Right lobe of liver (tissue), 6 donors: ENCODE measurements at places on chromosomes 4 and X. TPM values are rescaled to one million over a fixed set of nuclear protein-coding genes. Genes with fewer than 3 reads are reported as not detected.

- DNase-seq = no peak
Measured at GRCh38 chr4:113472864-113473263, 288.7 kb downstream of the CAMK2D start.

DNA sequence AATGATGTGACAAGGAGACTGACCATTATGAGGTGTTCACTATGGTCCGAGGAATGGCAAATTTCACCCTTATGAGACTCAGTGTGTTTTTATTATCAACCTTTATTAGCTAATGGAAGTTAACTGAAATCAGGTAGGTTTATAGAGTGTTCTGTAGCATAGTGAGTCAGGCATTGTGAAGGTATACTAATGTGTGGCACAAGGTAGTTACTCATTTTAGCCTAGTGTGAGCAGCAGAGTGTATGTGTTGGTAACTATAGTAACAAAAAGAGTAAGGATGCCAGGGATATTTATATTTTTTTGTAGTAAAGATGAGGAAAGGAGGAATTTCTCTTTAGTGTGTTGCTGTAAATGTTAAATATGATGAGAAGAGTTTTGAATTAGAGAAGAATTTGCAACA, 12.0 kb downstream of the PDLIM5 start:
- no peak for DNase-seq

DNA sequence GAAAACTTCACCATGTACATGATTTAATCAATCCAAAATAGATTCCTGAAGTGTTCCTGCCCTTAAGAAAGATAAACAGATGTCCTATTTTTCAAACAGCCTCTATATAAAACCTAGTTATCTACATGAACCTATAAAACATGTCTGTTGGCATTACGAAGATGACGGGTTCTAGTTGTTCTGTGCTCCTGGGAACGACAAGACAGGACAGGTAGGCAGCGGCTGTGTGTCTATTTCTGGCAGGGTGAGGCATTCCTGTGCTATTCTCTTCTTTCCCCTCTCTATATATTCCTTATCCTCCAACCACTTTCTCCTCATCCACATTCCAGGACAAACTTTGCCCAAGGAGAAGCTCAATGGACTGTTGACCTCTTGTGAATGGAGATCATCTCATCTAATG, 6.1 kb downstream of the FAT1 start:
- no peak for DNase-seq

DNA sequence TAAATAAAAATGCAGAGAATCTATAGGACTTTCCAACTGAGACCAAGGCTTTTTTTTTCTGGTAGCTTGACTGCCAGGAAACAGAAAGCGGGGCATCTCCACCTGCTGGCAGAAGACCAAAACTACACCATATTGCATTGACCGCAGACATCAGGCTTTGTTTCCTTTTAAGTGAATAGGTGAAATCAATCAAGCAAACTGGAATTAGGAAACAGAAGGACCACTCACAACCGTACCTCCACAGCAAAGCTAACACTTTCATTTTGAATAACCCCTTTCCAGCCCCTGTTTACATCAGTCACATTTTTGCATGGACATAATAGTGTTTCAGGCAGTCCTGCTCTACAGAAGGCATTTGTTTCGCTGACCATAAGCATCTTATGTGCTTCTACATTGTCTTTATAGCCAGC, 218.2 kb downstream of the IDS start:
- DNase-seq = peak; percentile 41

- DNase-seq = no peak
Measured at GRCh38 chrX:148572337-148572736, 71.9 kb downstream of the AFF2 start.

DNA sequence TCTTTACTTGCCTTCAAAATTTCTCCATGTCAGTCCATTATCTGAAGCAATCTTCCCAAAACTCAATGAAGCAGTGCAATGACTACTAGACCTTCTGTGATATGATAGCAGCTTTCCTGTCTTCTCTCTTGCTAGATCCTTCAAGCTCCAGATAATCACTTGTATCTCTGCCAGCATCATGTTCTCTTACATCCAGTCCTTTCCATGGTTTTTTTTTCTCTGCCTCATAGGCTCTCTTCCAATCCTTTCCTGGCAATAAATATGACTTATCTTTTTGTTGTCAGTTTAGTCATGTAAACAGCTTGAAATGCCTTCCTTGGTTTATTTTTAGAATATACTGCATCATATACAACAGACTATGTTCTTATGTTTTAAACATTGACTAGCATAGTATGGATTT, 193.5 kb downstream of the CFAP299 start:
- no peak for DNase-seq

GRCh38 chr4:16669036-16669435, 229.4 kb downstream of the LDB2 start:
- no peak for DNase-seq

DNA sequence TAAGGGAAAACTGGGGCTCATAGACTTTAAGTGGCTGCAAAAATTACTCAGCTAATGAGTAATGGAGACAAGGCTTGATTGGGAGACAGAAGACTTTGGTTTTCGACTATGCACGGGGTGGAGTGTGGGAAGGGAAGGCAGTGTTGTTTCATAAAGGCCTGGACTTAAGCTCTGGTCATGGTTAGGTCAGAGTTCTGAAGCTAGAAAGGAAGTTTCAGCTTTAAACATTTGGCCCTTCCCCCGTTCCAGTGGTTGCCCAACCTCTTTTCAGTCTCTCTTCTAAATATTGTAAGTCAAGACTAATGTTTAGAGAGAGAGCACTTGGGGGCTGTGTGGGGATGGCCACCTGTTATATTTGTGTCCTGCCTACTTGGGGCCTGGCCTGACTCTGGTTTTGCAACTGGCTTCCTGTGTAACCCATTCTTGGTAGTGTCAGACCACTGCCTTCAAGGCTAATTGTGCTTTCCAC, 21.0 kb downstream of the MSN start:
- DNase-seq = peak; percentile 54

- no peak for DNase-seq
Measured at GRCh38 chr4:23958749-23959148, 68.9 kb upstream of the PPARGC1A start.

BEX1 gene
- not detected for total RNA-seq

RAPGEF2 gene
- 32.1 TPM for total RNA-seq

POU4F2 gene
- not detected for total RNA-seq

NWD2 gene
- not detected for total RNA-seq

ZGRF1 gene
- total RNA-seq = 1.0 TPM

FANCB gene
- total RNA-seq = 0.09 TPM

GRID2 gene
- total RNA-seq = not detected

GLOD5 gene
- total RNA-seq = 0.98 TPM

HERC3 gene
- 11.0 TPM for total RNA-seq

ARHGEF38 gene
- 0.32 TPM for total RNA-seq

ZCCHC12 gene
- total RNA-seq = not detected
